ENCODE measurements at places on chromosomes 2 and 18.

DNA sequence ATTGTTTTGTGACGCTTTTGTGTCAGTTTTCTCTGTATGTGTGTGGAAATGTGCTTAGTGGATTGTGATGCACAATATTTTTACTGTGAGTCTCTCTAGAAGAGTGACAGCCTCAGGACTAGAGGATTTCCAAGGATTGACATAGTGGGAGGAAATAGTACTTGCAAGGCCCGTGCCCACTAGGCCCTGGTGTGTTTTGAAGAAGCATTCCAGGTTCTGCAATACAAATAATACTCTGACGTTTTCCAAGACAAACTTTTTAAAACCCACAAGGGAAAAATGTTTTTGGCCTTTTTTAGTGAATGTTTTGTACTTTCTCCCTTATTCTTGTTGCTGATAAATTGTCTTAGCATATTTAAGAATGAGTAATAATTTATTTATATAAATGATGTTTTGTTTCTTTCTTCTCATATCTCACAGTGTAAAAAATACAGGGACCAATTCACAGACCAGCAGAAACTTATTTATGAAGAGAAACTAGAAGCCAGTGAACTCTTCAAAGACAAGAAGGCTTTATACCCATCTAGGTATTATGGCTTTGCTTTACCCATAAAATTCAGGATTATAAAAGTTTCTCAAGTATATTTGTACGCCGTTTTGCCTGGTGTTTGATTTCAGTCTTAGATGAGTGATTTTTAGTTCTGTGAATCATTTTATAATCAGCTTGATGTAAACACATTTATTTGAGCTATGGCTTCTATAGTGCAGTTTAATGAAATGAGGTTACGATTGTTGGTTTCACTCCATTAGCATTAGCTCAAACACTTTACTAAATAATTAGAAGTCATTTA lies 165.6 kb downstream of the MYO1B start:
- no peak for DNase-seq

GRCh38 chr2:198282061-198282460 lies 477.7 kb downstream of the PLCL1 start:
- DNase-seq: no peak

DNA sequence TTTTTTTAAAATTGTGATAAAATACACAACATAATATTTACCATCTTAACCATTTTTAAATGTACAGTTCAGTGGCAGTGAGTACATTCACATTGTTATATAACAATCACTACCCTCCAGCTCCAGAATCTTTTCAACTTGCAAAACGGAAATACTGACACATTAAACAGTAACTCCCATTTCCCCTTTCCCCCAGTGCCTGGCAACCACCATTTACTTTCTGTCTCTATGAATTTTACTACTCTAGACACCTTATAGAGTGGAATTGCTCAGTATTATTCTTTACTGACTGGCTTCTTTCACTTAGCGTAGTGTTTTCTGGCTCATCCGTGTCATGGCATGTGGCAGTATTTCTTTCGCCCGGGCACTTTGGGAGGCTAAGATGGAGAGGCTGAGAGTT lies 32.6 kb downstream of the FASTKD2 start:
- DNase-seq: no peak

DNA sequence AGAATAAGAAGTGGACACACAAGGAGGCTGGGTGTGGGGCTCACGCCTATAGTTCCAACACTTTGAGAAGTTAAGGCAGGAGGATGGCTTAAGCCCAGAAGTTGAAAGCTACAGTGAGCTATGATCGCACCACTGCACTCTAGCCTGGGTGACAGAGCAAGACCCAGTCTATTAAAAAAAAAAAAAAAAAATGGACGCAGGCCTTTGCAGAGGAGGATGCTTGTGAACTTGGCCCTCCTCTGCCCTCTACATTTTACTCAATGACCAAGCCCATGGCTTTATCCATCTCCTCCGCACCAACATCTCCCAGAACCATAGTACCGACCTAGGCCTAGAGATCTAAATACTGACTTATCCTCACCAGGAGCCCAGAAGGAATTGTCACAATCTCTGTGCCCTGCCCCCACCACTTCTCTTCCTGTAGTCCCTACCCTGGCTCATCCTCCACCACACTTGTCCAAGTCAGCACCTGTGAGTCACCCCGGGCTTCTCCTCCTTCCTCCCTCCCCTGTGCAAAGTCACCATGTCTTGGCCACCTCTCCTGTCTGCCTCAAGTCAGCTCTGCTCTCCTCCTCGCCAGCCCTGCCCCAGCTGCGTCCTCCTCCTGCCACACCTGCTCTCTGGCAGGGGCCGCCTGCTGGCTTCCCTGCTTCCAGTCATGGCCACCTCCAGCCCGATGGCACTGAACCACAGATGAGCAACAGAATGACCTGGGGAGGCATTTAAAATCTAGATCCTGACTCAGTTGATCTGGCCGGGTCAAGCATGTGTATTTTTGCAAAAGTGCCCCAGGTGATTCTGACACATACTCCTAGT lies 35.8 kb upstream of the ASPRV1 start:
- DNase-seq: peak; percentile 55

DNA sequence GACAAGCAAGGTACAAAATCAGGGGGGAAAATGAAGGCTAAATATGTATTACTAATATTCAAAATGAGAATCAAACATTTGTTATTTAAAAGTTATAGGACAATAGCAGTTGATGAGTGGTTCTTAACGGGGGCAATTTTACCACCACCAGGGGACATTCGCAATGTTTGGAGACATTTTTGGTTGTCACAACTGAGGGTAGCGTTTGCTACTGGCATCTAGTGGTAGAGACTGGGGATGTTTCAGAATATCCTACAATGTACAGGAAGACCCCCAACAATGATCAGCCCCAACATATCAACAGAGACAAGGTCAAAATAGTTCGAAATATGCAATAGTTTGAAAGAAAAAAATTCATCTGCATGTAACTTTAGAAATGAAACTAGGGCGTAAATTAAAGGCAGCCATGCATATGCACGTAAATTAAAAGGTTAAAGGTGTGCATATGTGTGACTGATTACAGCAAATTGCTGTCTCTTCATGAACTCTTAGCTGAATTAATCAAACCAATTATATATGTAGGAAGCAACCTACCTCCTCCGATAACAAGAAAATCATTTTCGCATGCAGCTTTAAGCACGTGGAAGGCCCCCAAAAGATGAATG lies 61.2 kb upstream of the CUL3 start:
- no peak for DNase-seq

DNA sequence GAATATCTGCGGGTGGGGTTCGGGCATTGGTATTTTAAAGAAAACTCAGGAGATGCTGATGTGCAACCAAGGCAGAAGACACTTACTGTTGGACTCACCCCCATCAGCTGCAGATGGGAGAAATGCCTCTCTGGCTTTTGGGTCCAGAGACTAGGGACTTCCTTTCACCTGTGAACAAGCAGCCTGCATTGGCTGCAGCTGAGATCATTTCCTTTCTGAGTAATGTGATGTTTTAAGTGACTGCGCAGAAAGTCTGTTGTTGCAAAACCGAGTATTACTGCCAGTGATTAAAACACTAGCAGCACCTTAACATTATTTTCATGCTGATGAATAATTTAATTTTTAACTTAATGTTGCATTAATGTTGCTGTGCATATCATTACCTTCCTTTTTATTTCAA lies 143.0 kb downstream of the TSN start:
- DNase-seq: no peak

- DNase-seq: no peak
These were observed 121.6 kb downstream of the TXNL1 start for GRCh38 chr18:56516789-56517188.

DNA sequence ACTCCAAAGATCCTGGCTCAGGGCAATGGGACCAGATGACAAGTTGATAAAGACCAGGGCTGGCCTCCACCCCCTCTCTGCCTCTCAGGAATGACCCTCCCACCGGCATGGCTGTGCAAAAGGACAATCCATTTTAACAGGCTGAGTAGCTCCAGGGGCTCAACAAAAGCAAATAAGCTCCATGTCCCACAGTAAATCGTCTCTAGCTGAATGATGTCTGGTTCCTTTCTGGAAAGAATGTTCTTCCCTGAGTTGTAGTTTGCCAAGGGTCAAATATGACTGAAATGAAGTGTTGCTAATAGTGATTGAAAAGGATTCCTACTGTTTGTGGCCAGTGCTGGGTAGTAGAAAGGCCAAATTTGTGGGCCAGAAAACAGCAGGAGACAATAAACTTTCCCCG lies 434.4 kb upstream of the ETAA1 start:
- DNase-seq: no peak

DNA sequence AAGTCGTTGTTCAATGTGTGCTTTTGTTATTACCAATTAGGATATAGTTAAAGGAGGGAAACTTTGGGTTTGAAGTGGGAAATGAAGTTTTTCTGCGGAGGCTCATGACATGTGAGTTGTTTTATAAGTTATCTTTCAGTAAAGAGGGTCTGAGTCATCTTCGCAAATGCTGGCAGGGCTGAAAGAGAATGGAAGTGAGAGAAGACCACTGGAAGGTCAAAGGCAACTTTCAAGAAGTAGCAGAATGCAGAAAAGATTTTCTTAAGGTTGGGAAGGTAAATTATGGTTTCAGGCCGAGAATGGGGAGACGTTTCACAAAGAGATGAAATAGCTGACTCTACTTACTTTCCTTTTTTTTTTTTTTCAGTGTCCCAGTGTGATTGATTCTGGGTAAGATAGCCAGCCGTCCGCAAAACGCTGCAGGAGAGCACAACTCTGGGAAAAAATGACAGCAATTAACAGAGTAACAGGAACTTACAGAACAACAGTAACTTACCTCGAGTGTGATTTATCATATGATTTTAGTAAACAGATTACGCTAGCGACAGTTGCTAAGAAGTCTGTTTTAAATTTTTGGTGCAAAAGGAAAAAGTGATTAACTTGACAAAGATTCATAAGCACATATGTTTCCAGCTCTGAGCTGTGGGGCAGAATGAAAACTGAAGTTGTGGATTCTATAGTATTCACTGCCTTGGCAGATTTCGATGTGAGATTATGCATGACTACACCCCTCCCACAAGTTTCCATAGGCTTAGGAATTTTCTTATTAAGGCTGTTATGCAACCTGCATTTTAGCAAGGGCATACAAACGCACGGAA lies 46.8 kb upstream of the ACTR3 start:
- DNase-seq: no peak

DNA sequence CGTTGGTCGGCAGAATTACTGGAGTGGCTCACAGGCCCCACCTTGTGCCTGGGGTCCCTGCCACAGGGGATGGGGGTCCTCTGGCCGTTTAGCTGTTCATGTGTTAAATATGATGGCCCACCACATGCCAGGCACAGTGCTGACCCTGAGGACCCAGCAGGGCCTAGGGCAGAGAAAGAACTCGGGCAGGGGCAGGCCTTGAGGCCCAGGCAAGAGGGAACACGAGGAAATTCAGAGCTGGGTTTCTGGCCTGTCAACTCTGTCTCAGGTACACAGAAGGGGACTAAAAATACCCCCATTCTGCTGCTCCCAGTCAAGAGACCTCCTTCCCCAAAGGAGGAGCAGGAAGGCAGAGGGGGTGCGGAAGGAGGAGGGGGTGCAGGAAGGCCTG lies 66.2 kb downstream of the DNMT3A start:
- DNase-seq: peak; percentile 78

DNA sequence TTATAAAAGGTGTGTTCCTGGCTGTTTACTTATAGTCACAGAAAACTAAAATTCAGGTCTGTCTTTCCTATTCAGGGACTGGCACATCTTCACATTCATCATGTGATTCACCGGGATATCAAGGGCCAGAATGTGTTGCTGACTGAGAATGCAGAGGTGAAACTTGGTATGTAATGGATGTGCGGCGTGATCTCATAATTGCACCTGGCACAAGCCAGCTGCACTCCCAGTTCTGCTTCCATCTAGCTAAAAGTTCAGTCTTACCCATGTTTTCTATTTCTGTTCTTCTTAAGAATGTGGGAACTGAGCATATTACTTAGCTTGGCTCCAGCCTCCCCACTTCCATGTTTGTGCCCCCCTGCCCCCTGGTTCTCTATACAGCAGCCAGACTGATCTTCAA lies 131.9 kb downstream of the MAP4K4 start:
- DNase-seq: no peak

DNA sequence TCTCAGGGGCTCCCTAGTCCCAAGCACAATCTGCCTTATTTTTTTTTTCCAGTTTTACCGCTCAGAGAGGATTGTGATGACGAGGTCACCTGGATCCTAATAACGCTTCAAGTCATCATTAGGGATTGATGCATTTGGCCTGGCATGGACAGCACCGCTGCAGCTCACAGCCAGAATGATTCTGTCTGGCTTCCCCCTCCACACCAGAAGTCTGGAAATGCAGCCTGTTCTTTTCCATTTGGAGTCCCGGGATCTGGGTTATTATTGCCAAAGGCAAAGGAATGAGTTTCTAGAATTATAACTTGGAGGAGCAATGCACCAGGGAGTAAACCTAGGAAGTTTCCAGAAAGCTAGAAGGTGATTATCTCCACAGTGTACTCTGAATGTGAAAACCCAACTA lies 81.1 kb upstream of the TAF1B start:
- DNase-seq: no peak

DNA sequence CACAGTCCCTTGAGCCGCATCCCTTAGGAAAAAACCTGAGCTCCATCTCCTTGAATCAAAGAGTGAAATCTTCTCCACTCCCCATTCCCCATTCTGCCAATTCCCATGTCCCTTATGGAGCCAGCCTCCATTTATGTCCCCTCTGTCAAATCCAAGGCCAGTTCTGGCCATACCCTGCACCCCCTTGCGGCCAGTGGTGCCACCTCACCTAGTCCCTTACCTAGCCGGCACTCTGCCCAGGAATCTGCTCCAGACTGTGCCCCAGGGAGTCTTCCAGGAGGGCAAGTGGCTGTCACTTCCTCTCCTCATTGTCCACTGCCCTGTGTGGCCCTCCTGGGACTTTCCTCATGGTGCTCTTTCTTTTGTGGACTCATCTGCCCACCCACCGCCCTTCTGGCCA lies 195.4 kb upstream of the RMP24 start:
- no peak for DNase-seq

GRCh38 chr2:24832521-24832920 lies 39.3 kb downstream of the CENPO start:
- no peak for DNase-seq

GRCh38 chr2:127707890-127708648 lies 6.8 kb downstream of the SFT2D3 start:
- no peak for DNase-seq

DNA sequence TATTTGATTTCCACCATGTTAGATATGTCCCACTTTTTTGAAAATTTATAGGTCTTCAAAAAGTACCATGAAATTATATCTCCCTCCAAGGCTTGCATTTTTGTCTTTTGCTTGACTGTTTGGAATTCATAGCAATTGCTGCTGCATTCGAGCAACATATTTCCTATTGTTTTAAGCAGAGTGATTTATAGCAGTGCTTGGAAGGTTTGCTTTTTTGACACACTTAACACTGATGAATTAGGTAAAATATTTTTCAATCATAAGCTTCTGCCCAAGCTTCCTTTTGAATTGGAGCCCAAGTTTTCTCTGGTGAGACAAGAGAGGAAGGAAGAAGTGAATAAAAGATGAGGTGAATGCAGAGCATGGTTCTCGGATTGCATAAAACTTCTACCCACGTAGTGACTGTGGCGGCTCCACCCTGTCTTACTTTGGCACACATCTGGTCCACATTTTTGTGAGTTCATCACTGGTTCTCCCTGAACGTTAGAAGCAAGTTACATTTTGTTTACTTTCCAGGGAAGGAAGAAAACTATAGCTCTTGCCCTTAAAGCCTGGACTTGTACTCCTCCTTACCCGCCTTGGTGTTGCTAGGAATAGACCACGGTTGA lies 667.0 kb downstream of the TSN start:
- DNase-seq: no peak
